HCEC 1CT (cell line): ENCODE measurements at places on chromosomes 7 and 10.
A peak's percentile ranks its signal among the peaks of the same experiment; 100 is the strongest.

- DNase-seq: peak; percentile 58
Observed at GRCh38 chr7:47179812-47180515, 401.9 kb downstream of the TNS3 start.

- peak; percentile 55 for DNase-seq
Observed at GRCh38 chr7:130896051-130896881, 162.3 kb upstream of the KLF14 start.

GRCh38 chr7:29130096-29130495 lies 16.2 kb downstream of the CPVL start:
- no peak for DNase-seq

DNA sequence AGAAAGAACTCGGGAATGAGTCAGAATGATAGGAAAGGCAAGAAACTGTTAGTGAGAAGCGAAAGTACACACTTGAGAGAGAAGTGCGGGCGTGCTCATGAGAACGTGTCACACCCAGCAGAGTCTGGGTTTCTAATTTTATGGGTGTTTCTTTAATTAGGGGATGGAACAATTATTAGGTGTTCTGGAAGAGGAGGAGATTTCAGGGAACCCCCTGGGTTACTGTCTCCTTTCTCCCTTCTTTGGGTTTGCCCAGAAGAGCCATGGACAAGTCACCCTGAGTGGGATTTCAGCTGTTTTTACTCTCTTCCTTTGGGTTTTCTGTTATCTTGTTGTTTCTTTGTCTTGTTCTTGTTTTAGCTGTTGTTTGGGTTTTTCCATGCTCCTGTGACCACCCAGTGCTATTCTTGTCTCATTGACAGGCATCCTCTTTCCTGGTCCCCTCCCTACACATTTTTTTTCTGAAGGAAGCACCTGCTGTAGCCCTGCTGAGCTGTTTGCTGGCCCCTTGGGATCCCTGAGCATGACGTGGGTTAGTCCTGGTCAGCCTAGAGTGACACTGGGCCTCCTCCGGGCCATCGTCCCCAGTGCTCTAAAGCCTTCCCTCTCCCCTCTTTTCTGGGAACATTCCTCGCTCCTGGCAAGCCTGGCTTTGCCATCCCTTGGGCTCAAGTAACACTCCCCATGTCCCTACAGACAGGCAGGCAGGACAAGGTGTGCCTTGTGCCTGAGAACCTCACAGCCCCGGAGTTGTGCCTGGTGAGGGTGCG lies 3.5 kb downstream of the SH2D4B start:
- DNase-seq: no peak

- no peak for DNase-seq
Observed at GRCh38 chr7:7932553-7932952, 36.0 kb upstream of the GLCCI1 start.

DNA sequence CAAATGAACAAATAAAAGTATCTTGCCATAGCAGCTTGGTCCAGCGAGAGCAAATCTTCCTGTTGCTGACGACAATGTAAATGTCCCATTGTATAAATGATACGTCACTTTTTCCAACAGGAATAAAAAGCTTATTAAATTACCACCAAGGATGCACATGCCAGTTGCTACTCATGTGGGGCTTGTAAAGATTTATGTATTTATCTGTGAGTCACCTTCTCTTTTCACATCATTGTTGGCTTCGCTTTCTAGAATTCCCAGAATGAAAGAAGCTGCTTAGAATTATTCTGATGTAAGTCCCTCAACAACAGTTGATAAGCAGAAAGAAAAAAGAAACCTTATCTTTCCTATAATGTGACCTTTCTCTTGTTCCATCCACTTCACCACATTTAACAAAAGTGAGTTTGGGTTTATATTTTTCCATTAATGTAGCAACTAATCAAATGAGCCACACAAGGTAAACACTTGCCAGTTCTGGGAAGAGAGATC lies 22.4 kb downstream of the DNAJC12 start:
- no peak for DNase-seq

DNA sequence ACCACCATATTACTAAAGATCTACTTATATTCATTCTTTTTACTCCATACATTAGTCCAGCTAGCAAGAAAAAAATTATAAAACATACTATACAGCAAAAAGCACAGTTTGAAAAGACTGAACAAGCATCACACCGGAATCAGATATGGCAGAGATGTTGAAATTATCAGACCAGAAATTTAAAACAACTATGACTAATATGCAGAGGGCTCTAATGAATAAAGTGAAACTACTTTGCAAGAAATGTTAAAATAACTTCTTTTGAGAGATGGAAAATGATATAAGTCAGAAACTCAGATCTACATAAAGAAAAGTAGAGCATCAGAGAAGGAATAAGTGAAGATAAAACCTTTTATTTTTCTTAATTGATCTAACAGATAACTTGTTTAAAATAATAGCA lies 50.9 kb downstream of the SGCE start:
- no peak for DNase-seq

DNA sequence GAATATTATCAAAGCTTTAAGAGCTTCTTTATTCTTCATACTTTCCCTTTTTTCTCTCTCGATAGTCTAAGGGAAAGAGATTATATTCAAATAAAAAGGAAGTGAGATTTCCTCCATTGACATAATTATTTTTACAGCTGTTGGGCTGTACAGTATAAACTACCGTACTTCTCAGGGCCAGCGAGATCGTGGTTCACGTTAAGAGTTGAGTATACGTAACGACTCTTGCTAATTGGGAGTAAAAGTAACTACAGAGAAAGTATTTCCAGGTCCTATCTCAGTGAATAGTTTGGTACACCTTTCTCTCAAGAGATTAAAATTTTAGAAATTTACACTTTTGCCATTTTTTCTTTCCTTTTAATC lies 57.8 kb downstream of the INPP5F start:
- no peak for DNase-seq

DNA sequence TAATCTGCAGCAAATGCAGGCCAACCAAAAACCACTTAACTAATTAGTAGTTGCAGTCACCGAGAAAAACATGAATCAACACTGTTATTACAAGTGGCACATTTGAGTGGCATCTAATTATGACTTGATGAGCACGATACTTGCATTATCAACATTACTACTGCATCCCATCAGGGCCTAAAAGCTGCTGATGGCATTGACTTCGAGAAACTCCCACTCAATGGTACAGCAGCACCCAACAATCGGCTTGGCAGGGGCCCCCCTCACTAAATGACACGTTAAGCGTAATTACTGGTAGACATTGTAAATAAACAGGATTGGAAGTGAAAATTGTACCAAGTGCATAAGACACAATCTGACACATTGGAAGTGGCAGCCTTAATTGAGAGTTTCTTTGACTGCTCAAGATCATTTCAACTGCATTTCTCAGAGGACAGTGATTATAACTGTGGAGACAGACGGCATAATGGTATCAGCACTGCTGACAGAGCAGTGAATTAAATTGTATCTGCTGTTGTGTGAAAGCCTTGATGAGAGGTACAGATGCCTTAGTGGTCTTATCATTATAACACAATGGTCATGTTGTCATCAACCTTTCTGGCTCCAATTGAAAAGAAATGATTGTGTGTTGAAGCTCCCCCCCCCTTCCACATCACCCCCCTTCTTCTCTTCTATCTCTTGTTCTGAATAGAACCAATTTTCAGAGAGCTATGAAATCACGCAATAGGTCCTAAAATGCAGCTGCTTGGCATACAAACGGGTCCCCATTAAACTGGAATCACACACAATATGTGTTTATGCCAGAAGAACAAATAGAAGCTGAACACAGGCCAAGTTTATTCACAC lies 43.4 kb downstream of the SHTN1 start:
- DNase-seq: no peak

DNA sequence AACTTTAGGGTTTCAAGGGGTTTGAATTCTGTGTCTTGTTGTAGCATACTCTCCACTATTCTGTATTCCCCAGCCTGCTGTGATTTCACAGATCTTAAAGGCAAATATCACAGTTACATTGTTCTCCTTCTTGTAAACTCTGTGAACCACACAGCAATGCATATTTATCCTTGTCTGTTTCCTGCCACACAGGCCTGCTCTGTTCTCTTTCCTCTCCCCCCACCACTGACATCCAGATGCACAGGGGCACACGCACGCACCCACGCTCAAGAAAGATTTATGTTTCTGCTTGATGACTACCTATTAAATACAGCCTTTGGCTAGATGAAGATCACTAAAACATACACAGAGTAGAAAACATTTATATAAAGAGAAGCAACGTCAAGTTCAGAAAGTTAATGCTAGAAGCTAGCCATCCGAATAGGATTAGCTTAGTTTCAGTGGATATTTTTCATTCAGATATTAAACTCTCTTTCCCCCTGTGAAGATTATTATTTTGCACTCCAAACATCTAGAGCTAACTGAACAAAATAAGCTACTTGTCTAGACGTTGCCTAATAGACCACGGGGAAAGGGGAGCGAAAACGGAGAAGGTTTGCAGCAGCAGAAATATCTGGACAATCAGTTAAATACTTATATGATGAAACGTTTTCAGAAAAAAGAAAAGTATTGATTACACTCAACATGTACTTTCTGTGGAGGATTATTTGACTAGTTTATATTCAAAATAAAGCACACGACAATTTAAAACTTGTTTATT lies 193.1 kb upstream of the SEMA3C start:
- DNase-seq: peak; percentile 24

- no peak for DNase-seq
Observed at GRCh38 chr10:413662-414071, 275.8 kb downstream of the DIP2C start.

DNA sequence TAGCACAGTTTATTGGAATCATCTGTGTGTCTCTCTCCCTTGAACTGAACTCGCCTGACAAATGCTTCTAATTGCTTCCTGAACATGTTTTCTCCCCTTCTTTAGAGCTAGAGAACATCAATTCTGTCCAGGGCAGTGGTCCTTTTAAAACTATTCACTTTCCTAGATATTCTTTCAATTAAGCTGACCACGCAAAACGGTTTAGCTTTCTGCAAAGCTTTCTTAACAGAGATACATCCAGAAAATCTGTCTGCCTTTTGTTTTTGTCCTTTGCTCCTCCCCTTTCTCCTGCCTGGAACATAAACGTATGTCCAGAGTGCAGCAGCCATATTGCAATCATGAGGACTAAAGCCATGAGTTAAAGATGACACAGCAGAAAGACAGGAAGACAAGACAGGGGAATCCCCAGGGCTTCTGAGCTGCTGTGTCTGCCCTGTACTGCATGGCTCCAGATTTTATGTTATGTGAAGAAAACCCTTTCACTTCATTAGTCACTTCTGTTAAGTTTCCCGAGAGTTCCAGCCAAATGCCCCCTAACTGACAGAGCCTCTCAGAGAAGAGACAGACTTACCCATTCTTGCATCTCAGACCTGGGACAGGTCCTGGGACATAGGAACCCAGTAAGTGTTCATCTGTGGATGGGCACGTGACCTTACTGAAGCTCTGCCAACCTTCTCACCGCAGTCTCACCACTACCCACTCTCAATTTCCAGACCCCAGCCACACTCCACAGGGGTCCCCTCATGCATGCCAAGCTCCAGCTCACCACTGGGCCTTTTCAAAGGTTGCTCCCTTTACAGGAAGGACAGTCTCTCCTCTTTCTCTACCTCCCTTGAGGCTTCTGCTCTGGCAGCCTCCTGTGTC lies 35.0 kb upstream of the CPXM2 start:
- no peak for DNase-seq

DNA sequence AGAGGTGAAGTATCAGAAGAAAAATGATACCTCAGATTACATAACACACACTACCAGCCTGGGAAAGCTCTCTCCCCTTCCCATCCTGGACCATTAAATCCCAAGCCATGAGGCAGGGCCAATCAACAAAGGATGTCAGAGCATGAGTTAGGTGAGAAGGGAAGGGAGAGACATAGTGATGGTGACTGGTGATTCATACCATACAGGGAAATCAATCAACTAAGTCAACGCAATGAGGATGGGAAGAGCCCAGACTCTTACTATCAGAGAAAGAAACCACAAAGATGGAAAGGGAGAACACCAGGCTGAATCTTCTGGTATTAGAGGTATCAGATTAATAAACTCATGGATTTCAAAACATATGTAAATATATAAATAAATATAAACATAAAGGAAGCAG lies 185.4 kb downstream of the KMT2E start:
- DNase-seq: no peak

DNA sequence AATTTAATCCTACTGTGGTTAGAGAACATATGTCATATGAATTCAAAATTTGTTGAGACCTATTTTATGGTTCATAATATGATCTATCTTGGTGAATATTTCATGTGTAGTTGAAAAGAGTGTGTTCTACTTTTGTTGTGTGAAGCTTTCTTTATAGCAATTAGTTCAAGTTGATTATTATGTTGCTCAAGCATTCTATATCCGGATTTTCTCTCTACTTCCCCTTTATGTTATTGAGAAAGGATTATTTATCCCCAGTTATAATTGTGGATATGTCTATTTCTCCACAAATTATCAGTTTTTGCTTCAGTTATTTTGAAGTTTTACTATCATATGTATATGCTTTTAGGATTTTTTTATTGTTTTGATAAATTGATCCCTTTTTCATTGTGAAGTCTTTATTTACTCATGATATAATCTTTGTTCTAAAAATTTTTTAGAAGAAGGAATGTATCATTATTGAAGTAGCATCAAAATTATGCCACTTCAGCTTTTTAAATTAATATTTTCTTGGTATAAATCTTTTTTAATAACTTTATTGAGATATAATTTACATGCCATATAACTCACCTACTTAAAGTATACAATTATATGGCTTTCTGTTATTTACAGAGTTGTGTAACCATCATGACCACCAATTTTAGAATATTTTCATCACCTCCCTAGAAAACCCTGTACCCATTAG lies 12.0 kb upstream of the MEST start:
- DNase-seq: no peak

DNA sequence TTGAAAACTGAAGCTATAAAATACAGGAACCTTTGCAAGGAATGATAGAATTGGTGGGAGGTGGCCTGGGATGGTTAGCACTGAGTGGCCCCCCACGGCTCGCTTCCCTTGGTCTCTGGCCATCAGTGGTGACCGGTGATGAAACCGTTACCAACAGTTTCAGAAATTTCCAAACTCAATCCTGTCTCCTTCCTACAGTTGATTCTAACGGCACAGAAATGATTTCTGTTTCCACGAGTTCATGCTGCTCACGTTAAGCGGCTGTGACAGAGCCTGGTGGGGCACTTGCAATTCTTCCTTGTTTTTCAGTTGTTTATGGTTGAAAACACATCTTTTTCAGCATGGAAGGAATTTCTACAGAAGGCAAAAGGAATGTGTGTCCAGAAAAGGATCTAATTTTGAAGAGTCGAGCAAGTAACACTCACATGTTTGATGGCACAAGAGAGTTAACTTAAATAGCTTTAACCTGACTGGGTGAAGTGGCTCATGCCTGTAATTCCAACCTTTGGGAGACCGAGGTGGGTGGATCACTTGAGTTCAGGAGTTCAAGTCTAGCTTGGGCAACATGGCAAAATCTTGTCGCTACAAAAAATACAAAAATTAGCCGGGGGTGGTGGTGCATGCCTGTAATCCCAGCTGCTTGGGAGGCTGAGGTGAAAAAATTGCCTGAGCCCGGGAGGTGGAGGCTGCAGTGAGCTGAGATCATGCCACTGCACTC lies 100.1 kb downstream of the DNAJB6 start:
- DNase-seq: no peak

- DNase-seq: peak; percentile 72
Observed at GRCh38 chr10:129545261-129545660, 78.2 kb downstream of the MGMT start.

GRCh38 chr10:26881600-26882331 lies 21.0 kb upstream of the ABI1 start:
- peak; percentile 68 for DNase-seq
